Stimulated activated CD4-positive, alpha-beta T cell treated with anti-CD3 and anti-CD28 coated beads, TNF-alpha, amount 100 ng/mL, for 48 hours (primary cell): ENCODE measurements at places on chromosomes 6 and 20.

DNA sequence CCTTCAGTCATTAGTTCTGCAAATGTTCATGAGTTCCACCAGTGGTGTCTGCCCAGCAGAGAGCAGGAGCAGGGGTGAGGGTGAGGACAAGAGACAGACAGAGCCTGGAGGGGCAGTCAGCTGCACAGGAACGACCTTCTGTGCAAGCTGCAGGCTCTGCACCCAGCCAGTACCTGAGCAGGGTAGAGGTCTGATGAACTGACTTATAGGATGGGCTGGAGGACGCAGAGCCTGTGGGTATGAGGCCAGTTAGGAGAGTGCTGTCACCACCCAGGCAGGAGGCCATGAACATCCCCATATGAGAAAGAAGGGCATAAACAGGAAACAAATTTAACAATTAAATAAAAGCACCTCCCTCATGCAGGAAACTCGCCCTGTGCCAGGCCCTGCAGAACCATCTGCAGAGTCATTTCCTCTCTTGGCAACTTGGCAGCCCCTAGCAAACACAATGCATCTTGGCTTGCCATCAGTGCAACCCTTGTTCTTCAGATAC lies 17.9 kb downstream of the C6orf15 start:
- DNase-seq: no peak

DNA sequence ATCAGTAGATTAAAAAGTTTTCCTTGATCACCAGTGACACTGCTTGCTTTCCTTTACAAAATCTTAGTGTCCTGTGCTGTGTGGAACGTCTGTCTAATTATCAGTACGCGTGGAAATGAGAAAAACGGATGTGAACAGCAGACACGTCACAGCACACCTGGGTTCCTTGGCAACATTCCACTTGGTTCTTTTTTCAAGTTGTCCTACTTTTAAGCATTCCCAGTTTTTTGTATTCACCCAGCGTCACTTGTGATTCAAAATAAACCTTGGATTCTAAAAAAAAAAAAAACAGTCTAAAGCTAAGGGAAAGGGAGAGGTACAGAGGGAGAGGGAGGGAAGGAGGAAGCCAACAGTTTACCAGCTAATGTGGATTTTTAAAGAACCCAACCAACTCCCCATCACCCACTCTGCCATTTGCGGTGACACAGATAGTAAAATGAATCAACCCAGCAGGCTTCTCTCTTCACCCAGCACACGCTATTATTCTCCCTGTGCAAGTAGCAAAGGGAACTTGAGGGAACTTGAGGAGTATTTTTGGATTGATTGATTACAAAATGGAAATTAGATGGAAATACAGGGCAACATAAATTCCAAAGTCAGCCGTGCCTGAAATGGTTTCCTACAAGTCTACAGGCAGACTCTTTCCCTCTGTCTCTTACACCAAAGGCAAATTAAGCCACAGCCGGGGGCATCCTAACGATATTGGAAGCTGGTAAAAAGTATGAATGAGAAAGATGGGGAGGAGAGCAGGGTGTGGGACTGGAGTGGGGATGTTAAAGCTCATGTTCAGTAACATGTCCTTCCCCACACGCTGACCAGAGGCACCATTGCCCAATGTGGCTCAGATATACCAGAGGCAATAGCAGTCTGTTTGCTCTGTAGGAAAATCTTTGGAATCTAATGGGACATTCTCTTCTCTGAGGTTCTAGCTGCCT lies 129.8 kb downstream of the SASH1 start:
- DNase-seq: no peak

DNA sequence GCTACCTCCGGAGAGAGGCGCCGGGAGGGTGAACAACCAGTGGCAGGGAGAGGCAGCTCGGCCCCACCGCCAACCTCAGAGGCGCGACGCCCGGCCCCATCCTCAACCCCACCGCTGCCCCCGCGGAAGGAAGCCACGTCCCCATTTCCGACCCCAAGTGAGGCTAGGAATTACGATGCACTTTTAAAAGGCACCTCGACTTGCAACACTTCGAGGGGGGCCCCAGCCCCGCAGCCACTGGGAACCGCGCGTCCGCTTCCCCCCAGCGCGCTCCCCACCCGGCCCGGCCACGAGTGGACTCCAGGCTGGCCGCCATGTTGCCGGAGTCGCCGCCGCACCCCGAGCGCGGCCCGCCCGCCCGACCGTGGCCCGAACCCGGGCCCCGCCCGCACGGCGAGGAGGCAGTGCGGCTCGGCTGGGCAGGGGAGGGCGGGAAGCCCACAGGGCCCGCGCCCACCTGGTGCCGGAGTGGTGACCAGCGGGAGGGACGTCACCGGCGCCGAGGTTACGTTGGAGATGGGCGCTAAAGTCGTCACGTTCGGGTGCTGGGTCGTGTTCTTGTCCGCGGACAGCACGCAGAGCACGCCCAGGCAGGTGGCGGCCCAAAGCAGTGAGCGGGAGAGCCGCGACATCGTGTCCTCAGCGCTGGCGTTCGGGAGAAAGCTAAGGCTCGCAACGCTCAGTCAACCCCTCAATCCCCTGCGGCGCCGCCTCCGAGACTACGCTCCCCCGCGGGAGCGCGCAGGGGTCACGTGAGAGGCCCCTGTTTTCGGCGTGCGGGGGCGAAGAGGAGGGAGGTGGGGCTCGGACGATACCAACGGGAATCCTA lies at the start of gene CD164:
Gene CD164, minus strand, starts transcription at position 721 of the 829 bp plus-strand sequence. Its CDS starts 89 bp downstream, at position 632.
- DNase-seq: peak; percentile 90

DNA sequence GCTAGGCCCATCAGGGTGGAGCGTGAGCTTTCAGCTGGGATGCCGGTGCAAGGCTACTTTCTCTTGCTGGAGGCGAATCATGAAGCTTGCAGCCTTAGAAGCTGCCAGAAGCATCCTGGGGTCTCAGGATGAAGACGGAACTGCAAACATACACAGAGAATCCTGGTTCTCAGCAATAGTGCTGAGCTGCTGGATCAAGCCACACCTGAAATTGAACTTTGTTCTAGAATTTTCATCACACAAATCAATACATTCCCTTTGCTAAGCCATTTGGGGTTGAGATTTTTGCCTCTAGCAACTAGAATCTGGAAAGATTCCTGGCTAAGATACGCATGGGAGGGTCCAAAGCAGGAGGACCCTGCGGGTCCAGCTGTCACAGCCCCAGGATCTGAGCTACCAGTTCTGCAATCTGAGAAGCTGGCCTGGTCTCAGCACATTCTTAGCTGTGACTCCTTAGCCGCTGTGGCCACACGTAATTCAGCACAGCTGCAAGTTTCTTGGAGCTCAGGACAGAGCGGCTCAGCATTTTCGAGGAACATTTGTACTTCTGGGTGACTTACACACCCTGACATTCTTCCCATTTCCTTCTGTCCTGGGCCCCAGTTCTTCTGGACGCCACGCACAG lies 6.6 kb upstream of the ARFGAP1 start:
- DNase-seq: no peak

GRCh38 chr6:32234934-32235333 lies 11.1 kb upstream of the NOTCH4 start:
- DNase-seq: no peak

DNA sequence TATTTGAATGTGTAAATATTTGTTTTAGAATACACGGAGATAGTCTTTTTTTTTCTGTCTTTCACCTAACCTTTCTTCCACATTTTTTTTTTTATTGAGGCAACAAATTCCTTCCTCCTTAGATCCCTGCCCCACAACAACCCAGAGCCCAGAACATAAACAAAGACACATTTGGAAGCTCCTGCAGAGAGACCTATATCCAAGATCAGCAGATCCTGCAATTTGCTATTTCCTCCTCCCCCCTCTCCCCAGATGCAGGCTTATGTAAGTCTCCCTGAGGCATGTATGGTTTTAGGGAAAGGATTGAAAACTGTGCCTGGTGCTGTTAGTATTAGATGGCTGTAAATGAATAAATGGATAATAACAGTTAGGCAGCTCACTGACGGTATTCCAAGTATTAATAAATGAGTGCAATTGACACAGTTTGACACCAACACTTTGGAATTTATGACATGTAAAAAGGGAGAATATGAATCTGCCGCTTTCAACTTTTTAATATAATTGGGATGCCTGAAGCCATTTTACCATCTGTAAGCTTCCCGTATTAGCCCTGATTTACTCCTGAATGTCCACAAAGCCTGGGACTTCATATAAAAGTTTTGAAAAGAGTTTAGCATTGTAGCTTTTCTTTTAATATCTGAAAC lies 608.3 kb upstream of the CITED2 start:
- no peak for DNase-seq

DNA sequence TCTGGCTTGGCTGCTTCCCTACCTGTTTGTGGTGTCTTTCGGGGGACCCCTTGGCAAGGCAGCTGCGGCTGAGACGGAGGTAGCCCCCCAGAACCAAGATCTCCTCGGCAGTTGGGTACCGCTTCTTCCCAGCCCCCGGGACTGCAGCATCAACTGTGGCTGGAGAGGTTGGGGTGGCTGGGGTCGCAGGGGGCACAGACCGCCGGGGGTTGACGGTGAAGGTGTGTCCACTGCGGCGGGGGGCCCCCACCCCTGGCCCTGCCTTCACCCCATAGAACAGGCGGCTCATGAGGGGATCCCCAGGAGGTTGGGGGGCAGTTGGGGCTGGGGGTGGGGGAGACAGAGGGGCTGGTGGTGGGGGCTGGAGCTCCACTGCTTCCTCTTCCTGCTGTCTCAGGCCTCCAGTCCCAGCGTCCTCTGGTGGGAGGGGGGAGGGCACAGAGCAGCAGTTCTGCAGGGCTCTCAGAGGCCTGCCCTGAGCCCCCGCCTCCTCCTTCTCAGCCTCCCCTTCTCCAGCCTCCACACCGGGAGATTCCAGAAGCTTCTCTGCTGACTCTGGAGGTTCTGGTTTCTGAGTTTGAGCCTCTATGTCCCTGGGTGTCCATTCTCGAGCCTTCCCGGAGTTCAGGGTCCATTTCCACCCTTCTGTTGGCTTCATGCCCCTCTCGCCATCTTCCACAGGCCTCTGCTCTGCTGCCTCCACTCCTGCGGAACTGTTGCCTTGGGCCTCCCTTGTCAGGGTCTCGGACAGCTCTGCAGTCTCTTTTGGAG lies 1.9 kb downstream of the PPP1R18 start:
- DNase-seq: no peak

DNA sequence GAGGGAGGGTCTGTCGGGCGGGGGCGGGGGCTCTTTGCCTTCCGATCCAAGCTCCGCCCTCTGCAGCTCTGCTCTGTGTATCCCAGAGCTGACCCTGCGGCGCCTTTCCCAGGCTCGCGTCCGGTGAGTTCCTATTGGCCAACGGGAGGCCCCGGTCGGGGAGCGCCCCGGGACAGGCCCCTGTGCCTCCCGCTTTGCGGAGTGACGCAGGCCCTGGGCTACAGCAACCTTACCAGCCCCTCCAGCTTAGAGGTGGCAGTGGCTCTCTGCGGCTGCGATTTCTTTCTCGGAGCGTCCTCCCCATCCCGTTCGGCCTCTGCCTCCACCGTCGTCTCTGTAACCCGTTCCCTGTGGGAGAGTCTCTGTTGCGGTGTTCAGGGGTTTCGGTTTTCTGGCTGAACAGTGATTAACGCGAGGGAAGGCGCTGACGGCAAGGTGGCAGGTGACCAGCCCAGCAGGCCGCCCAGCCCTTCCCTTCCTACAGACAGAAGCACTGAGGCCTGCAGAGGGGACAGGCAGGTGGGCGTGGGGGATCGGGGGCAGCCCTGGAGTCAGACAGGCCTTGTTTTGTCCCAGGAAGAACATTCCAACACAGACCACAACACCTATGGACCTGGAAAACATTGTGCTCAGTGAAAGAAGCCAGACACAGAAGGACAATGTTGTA lies 18.1 kb upstream of the CEBPB start:
- DNase-seq: no peak

- no peak for DNase-seq
Observed at GRCh38 chr6:12419631-12420272, 129.6 kb downstream of the EDN1 start.

DNA sequence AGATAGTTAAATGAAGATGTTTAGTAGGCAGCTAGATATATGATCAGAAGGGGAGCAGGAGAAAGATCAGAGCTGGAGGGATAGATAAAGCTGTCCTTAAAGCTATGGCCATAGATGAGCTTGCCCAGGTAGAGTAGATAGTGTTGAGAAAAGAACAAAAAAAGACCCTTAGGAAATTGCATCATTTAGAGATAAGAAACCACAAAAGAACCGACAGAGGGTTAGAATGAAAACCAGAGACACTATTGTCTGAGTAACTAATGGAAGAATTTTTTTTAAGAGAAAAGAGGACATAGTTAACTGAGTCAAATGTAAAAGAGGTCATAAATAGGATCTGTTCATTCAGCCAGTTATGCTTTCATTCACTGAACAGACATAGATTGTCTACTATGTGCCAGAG lies 101.8 kb downstream of the TNFAIP3 start:
- DNase-seq: no peak

DNA sequence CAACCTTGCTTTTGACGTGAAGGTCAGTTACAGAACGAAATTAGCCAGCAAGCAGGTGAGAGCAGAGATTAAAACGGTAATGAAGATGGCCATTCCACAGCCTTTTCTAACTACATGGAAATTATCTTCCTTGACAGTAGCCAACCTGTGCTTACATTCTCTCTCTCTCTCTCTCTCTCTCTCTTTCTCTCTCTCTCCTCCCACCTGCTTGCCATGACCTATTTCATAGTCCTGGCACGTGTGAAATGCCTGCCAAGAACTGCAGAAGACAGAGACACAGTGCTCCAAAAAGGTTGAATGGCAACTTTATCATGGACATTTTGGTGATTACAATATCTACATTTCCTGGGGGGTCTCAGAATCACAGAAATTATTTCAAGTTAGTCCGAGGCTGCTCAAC lies 38.5 kb upstream of the SALL4 start:
- no peak for DNase-seq

GRCh38 chr6:152609125-152609670 lies 28.0 kb downstream of the SYNE1 start:
- no peak for DNase-seq

DNA sequence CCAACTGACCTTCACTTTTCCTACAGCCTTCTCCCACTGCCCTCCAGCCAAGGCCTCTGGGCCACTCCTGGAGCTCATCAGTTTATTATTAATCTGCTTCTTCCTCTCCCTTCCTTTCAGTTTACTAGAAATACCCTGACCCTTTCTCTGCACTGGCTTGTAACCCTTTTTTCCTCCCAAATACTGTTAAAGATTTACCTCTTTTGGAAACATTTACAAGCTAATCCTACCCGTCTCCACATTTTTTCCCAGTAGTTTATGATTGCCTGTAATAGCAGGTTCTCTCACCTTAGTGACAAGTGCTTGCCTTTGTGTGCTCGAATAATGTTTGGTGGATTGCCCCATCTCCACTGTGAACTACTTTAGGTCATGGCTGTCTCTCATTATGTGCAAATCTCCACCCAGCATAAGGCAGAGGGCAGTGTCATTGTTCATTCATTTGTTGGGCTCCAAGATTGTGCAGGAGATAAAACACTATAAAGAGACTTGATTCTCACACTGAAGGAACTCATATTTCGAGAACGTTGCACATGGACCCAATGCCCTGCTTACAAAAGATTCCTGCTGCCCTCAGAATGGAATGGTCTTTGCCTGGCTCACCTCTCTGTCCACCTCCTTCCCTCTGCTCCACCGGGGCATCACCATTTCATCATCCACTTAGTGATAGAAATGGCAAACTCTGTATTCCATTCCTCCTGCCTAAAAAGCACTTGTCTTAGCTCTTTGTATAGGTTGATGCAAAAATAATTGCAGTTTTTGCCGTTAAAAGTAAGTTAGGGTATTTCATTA lies 491.1 kb downstream of the UTRN start:
- no peak for DNase-seq
